ENCODE measurements at places on chromosomes 4 and X.

DNA sequence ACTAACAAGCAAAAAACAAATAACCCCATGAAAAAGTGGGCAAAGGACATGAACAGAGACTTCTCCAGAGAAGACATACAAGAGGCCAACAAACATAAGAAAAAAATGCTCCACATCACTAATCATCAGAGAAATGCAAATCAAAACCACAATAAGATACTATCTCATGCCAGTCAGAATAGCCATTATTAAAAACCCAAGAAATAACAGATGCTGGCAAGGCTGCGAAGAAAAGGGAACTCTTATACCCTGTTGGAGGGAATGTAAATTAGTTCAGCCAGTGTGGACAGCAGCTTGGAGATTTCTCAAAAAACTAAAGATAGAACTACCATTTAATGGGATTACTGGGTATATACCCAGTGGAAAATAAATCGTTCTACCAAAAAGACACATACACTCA, 79.6 kb downstream of the MAPK10 start:
- no peak for DNase-seq

DNA sequence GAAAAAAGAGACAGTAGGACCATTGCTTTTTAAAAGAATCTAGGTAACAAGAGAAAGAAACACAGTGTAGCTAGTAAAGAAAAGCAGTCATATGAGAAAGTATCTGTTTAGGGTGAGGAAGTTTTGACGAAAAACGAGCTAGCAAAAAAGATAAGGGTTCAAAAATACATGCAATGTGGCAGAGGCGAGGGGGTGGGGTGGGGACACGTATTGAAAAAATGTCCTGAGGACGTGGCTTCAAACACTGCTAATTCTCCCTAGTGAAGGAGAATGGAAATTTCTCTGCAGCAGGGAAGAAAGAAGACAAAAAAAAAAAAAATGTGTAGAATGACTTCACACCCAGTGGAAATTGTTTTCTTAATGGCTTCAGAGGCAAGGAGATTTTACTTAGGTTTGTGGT, 856.4 kb upstream of the INTU start:
- no peak for DNase-seq

DNA sequence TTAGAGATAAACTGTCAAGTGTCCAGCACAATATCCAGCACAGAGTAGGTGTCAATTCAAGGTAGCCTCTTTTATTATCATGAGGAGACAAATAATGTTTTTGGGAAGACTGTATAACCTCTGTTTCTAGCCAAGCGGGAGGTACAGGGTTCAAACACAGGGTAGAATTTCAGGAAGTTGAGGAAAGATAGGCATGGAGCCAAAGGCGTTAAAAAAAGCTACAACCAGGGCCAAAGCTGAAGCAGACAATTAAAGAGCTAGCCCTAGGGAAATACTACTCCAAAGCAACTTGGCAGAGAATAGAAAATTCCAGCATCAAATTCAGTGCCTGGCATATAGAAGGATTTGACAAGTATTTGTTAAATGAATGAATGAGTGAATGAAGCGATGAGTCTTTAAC, 40.0 kb upstream of the CASK start:
- DNase-seq: no peak

DNA sequence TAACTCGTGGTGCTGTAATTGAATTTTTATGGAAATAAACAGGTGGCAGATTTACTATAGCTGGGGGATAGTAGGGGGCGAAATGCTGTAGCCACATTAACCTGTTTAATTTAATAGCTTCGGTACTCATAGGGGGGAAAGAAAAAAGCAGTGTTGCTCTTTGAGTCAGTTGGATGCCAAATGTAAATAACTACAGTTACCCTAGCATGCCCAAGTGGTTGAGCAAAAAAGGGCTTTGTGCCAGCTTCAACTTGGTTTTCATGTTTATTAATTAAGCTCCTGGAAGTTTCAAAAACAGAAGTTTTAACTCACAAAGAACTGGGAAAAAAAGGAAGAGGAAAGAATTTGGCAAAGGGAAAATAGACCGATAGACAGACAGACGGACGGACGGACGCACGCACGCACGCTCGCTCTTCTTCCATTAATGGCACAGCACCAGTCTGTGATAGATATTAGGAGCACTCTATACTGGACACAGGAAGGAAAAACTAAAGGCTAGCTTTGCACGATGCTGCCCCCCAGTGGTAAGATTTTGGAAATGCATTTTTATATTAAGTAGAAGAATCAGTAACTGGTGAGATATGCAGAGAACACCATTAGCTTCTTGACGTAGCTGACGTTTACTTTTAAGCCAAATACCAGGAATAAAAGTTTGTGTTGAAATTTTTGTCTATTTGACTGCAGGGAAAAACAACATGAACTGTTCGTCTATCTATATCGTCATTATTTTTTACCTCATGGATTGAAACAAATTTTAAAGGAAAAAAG, 151.8 kb downstream of the SLC7A11 start:
- no peak for DNase-seq

DNA sequence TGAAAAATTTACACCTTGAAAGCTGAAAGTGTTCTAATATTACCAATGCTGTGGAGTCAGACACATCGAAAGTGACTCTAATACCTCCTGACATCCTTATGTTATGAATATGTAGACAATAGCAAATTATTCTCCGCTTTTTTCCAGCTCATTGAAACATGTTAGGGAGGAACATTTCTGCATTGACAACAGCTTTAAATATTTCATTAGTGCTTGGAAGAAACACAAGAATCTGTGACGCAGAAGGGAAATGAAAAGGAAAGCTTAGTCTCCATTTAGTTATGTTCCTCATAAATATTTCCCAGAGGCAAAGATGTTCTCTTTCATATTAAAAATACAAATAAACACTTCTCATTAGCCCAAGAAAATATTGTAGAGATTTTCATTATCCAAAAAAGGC, 55.8 kb upstream of the CD99 start:
- no peak for DNase-seq

DNA sequence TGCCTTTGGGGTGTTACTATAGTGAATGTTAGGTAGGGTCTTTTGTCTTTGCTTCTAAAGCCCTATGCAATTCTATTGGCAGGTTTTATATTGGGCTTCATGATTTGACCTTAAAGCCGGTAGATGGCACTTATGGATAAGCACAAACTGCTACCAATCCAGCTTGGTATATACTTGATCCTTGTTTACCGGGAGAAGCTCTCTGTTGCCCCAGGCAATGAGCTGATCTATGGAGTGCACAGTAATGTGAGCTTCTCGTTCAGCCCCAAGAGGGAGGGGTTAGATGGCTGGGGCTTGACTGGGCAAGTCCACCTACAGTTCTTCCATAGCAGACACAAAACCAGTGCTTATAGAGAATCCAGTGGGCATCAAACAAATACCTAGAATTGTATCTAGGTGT, 287.2 kb upstream of the CT83 start:
- DNase-seq: no peak

DNA sequence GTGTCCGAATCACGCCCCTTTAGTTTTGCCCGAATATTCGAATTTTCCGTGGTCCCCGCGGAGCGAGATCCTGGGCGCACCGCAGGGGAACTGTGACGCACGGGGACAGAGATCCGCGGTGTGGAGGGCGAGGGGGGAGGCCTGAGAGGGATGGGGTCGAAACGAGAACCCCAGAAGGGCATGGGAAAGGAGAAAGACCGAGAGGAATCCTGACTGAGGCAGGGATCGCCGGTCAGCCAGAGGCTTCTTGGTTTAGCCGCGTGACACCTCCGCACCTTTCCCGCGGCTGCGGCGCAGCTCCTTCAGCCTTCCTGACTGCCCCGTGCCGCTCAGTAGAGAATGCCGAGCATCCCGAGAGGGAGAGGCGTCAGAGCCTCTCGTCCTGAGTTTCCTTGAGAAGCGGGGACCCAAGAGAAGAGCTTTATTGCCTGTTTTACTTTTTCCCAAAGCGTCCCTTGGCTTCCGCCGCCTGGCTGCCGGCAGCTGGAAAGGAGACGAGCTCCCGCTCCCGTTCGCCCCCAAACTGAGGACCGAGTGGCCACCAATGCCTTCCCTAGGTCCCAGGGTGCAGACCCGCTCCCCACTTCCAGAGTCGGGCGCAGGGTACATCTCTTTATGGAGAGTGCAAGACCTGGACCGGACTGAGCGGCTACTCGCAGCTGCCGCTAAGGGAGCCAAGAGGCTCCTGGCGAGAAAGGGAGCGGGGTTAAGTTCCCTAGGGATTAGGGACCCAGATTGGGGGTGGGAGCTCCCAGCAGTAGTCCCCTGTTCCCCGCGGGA, 911 bp upstream of the GPR50 start:
- DNase-seq: no peak

- DNase-seq: no peak
These were observed 23.1 kb downstream of the ATP8A1 start for GRCh38 chr4:42633605-42634388.

- no peak for DNase-seq
These were observed 208.8 kb upstream of the VEGFC start for GRCh38 chr4:177001271-177002175.

GRCh38 chr4:43360296-43360695, 467.8 kb downstream of the GRXCR1 start:
- DNase-seq: no peak

- no peak for DNase-seq
These were observed 57.8 kb downstream of the ADGRA3 start for GRCh38 chr4:22458098-22458497.

GRCh38 chrX:68249401-68249831, 183.9 kb downstream of the OPHN1 start:
- DNase-seq: peak; percentile 55

- DNase-seq: no peak
These were observed 59.8 kb downstream of the PTCHD1 start for GRCh38 chrX:23394421-23394820.

GRCh38 chr4:32032136-32032672, 1312.0 kb downstream of the PCDH7 start:
- no peak for DNase-seq

DNA sequence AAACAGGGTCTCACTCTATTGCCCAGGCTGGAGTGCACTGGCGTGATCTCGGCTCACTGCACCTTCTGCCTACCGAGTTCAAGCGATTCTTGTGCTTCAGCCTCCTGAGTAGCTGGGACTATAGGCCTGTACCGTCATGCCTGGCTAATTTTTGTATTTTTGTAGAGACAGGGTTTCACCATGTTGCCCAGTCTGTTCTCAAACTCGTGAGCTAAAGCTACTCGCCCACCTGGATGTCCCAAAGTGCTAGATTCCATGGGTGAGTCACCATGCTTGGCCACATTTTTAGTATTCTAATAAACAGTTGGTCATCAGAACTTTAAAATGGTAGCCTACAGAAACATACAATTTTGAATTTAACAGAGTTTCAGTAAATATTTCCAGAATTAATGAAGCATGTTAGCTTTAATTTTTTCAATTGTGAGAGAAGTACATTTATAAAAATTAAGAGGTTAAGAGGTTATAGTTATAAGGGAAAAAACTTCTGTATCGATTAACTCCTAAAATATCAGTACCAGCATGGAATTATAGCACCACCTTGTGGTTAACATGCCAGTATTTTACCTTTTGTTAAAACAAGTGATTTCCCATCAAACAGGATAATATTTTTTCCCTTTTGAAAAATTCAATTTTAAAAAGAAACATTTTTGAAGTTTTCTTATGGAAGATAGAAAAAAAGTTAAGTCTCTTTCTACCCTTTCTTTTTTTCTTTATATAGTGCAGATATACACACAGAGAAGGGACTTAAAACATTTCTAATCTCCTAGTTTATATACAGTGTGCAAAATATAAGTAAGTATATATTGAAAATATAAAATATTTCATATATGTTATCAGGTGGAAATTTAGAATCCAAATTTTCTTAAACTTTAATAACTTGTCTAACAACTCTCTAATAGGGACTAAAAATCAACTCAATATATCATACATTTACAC, 35.4 kb downstream of the CEP44 start:
- DNase-seq: no peak

DNA sequence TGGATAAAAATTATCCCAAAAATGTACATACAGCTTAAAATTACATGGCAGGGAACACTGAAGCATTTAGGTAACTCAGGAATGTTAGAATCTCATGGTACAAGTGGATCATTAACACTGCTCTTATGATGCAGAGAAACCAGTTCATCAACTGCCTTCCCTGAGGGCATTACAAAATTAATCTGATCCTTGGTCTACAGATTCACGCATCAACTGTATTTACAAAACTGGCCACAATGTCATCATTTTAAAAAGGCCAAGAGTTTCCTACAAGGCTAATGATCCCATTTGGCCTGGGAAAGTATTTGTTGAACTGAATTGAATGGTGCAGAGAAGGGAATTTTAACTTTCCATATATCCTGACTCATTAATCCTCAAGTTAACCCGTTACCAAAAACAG, 84.6 kb downstream of the TSPAN5 start:
- DNase-seq: no peak

Measured in sciatic nerve (tissue), 2 donors.